IPS DF 6.9 (cell line): ENCODE measurements at places on chromosomes 5 and 9.
A peak's percentile ranks its signal among the peaks of the same experiment; 100 is the strongest.

DNA sequence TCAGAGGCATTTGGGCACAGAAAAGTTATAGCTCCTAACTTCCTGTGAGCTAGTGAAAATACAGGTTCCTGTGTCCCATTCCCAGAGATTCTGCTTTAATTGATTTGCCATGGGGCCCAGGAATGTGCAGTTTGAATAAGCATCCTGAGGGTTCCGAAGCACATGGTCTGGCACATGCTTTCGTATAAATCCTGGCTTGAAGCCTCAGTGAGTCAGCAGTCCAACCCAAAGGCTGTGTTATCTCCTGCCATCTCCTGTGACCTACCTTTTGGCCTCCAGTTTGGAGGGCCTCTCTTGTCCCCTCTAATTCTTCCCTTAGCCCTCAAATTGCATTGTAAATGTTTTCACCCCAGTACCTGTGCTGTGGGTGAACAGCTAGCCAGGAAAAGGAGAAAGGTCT is 183.8 kb downstream of the NR3C1 start:
- DNase-seq, result no peak

GRCh38 chr9:36207016-36207415 is 16.3 kb downstream of the CLTA start:
- DNase-seq, result no peak

DNA sequence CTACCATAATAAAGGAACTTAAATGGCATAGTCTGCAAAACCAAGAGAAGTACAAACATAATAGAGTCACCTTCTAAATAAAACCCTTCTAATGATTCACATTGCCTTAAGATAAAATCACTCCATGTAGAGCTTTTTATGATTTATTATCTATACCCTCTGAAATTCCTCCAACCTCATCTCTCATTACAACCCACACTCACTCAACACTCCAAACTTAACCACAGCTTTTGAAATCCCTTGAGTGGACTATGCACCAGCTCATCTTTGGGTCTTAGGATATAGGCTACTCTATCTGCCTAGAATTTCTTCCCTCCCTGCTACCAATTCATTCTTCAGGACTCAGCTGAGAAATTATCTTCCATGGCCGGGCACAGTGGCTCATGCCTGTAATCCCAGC is 122.5 kb downstream of the CETN3 start:
- DNase-seq, result no peak

DNA sequence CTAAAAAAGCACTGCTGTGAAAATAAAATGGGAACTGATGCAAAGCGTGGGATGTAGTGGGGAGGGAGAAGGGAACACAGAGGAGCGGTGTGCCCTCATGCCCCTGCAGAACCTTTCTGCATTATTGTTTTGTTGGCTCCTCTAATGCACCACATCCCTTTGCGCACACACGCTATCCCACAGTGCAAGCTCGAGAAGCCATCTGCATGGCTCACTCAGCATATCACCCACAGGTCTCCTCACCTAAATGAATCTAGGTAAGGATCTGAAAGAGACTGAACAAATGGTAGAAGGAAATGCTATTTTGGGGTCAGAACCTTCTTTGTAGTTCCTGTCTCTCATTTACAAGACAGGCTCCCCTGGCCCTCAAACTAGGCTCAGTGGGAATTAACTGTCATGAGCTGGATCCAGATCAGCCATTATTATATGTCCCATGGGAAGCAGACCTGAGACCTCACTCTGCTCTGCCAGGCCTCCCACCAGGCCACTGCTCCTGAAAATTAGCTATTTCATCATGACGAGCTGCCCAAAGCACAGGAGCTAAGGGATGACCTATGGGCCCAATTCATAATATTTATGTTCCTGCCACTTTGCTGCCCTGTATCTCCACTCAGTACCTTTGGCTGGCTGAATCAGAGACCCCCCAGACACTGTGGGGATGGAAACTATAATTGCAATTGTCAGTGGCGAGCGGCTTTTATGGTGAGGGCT is 169.4 kb downstream of the SPOCK1 start:
- no peak for DNase-seq

GRCh38 chr9:82457891-82458290 is 469.3 kb downstream of the SPATA31D1 start:
- DNase-seq, result no peak

DNA sequence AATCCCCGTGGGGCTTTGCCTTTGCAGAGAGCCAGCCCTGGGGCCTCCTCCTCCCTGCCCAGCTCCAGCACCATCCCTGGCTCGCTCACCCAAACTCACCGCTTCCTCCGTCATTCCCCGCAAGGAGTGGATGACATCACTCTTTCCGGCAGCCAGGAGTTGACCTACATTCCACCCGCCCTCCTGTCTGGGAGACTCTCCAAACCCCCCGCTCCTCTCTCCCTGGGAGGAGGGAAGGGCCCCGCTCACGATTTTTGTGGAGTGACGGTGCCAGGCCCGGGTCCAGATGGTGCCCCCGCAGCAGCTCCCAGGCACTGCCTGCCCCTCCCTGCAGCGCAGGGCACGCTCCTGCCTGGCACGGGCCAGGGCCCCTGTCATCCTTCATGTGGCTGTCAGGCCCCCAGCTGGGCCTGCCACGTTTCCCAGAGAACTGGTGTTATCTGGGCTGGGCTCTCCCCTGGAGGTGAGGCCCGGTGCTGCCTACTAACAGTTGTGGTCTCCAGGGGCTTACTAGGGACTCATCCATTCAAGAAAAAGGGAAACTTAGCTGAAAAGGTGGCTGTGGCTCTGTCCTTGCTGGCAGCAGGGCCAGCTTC is 52.3 kb downstream of the NTNG2 start:
- DNase-seq, result peak; percentile 45

DNA sequence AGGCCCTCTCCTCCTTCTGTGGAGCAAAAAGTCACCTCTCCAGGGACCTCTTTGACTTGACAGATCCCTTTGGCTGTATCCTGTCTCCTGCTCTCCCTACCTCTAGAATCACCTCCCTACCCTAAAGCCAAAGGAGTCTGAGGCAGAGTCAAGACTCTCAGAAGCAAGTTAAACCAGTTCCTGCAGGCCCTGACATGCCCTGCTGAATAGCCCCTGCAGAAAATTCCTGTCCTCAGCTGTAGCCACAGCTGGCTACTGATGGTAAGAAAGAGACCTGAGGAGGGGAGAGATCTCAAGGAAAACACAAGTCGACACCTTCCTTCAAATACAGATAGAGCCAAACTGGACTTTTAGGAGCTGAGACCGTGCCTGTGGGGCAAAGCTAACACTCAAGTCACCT is 23.7 kb upstream of the UBAP2 start:
- no peak for DNase-seq

GRCh38 chr5:163565931-163566608 is 60.7 kb downstream of the MAT2B start:
- DNase-seq, result peak; percentile 18

DNA sequence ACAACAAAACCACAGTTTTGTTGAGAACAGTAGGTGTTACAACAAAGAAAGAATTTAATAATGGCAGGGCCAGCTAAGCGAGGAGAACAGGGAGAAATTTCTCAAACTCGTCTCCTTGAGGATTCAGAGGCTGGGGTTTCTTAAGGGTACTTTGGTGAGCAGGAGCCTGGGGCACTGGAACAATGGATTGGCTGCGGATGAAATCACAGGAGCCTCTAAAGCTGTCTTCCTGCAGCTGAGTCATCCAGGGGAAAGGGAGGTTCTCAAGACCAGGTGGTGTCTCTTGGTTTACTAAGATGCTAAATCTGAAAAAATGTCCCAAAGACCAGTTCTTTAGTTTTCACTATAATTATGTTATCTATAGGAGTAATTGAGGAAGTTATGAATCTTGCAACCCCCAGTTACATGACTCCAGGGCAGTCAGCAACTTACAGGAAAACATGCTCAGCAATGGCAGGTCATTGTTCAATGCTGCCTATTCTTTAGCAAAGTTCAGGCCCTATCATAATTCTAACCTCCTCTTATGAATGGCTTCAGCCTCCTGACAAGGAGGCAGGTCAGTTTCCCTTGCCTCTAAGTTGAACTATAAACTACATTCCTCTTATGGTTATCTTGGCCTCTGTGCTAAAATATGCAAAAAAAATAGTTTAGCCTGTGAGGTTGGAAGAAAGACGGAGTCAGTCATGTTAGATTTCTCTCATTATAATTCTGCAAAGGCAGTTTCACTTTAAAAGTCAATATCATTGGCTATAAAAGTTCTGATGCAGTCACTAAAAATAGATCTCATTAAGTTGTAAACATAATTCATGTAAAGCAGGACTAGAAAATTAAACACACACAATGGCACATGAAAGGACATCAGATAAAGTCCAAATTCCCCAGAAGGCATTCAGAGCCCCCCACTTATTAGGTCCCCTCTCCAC is 63.3 kb upstream of the CKS2 start:
- no peak for DNase-seq

- no peak for DNase-seq
Measured at GRCh38 chr5:122412966-122413365, 100.9 kb downstream of the SNCAIP start.

- DNase-seq, result no peak
Measured at GRCh38 chr5:28468166-28468565, 1429.8 kb upstream of the CDH9 start.

DNA sequence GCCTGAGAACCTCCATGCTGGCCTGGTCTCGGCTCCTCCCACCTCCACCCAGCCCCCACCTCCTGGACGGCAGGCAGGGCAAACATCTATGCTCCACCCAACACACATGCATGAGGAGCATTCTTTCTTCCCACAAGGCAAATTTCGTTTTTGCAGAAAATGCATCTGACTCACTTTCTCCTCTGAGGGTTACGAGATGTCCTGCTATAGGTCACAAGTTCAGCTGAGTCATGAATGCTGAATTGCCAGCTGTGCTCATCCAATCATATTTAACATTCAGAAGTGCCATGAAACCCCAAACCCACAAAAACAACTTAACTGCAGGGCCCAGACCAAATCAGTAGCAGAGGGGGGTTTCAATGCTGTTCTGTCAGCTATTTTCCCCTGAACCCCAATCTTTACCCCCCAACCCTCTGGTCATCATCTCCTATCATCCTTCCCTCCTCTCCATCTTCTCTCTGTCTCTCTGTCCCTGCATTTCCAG is 39.0 kb upstream of the OSMR start:
- DNase-seq, result no peak

- no peak for DNase-seq
Measured at GRCh38 chr5:147472664-147473475, 37.0 kb downstream of the DPYSL3 start.

DNA sequence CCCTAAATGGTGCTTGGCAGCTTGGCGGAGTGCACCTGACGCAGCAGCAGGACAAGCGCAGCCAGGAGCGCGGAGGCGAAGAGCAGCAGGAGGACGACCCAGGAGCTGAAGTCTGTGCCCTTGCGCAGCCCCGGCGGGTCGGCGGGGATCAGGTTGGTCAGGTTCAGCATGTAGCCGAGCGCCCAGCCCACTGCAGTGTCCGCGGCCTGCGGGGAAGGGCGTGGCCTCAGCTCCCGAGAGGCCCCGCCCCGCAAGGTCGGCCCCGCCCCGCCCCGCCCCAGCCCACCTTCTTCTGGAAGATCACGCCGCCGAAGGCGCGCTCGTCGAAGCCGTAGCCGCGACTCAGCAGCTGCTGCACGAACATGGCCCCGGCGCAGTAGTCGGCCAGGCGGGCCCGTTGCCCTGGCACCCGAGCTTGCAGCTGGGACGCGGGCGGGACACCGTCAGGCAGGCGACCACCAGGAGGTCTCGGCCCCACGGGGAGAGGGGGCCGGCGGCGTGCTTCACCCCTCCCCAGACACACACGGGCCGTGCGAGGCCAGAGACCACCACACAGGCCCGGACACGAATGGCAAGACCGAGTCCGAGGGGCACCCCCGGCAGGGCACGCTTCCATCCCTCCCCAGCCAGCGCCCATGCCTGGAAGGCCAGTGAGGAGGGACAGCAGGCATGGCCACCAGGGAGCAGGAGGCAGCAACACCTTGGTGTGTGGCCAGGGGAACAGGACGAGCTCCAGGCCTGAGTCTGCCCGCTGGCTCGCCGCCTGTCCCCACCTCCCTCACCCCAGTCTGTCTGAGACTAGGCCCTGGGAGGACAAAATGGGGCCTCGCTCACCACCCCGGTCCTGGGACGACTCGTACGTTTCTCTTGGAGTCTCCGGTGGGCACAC is 2.9 kb upstream of the NPDC1 start:
- no peak for DNase-seq

DNA sequence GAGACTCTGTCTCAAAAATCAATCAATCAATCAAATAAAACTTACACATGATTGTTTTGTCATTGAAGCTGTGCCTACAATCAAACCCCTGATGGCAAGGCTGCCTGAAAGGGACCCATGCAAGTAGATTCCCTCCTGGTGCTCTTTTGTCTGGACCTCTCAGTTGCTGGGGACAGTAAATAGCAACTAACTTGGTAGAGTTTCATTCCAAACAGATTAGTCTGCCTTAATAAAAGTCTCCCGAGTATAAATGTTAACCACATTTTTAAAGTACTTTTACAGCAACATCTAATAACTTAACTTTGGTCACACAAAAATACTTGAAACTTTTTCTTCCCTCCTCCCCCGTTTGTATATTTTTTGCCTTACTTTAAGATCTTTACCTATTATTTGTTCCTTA is 105.5 kb downstream of the FEM1C start:
- no peak for DNase-seq

- no peak for DNase-seq
Measured at GRCh38 chr5:3963652-3964051, 368.0 kb downstream of the IRX1 start.

- no peak for DNase-seq
Measured at GRCh38 chr9:70504834-70505233, 90.4 kb upstream of the KLF9 start.

- no peak for DNase-seq
Measured at GRCh38 chr9:123112015-123112975, 78.8 kb downstream of the GPR21 start.

GRCh38 chr9:137791947-137792346 is 85.6 kb upstream of the CACNA1B start:
- DNase-seq, result no peak

GRCh38 chr5:20157089-20157488 is 169.1 kb upstream of the CDH18 start:
- DNase-seq, result no peak

- no peak for DNase-seq
Measured at GRCh38 chr9:37987467-37987981, 81.5 kb downstream of the SHB start.

DNA sequence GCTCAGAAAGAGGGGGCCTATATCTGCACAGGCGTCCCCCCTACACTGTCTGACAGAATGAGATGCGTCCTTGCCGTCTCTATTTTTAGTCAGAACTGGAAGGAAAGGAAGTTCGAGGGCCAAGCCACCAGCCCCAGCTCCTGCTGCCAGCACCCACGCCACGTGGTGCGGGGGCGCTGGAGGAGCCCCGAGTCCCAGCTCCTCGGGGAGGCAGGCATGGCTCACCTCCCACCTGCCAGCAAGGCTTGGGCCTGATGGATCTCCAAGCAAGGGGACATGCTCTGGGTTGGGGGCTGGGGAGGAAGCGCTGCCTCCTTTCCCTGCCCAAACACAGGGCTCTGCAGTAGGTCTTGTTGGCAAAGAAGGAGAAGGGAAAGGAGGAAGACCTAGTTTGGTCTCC is 80.3 kb upstream of the ARAP3 start:
- no peak for DNase-seq

- no peak for DNase-seq
Measured at GRCh38 chr9:79581794-79582193, 10.0 kb downstream of the TLE4 start.

GRCh38 chr5:143796753-143797152 is 15.2 kb upstream of the HMHB1 start:
- DNase-seq, result no peak

GRCh38 chr9:72818385-72818784 is 134.5 kb downstream of the ALDH1A1 start:
- DNase-seq, result no peak

GRCh38 chr9:86697213-86697612 is 250.1 kb downstream of the GAS1 start:
- no peak for DNase-seq

GRCh38 chr9:119240546-119240945 is 128.7 kb downstream of the BRINP1 start:
- DNase-seq, result no peak
